GM13977 (cell line): ENCODE measurements at places on chromosomes 13 and 19.

GRCh38 chr13:70835371-70835770, 727.1 kb upstream of the KLHL1 start:
- no peak for DNase-seq

- DNase-seq: no peak
Observed at GRCh38 chr19:54156953-54157352, 2.6 kb downstream of the LENG1 start.

- DNase-seq: peak; percentile 61
Observed at GRCh38 chr19:4172861-4173473, 9.4 kb downstream of the SIRT6 start.

DNA sequence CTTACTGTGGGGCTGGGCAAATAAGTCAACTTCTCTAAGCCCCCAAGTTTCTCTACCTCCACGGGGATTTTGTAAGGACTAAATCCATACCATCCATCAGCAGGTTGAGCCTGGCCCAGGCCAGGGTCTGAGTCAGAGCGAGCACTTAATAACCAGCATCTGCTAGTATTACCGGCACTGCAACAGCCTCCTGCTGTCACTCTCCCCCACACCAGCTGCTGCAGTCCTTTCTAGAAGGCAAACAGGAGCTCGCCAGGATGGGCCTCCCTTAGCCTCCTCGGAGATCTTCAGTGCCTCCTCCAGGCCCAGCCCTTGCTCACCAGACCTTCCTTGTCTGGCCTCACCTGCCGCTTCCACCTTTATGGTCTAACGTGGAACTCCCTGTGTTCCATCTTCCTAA, 3.2 kb downstream of the NAPA start:
- DNase-seq: no peak

GRCh38 chr13:99486996-99487395, 14.3 kb upstream of the TM9SF2 start:
- no peak for DNase-seq

DNA sequence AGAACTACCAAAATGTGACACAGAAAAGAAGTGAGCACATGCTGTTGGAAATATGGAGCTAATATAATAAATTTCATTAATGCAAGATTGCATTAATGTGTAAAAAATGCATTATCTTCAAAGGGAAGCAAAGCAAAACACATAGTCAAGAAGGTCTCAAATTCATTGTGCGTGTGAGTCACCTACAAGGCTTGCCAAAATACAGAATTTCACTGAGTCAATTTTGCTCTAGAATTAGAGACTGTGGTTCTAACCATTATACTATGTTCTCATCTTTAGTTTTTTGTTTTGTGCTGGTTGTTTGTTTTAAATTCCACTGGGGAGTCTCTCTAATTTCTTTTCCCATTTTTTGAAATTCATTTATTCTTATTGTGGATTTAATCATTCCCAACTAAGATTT, 149.8 kb upstream of the SLITRK1 start:
- no peak for DNase-seq

DNA sequence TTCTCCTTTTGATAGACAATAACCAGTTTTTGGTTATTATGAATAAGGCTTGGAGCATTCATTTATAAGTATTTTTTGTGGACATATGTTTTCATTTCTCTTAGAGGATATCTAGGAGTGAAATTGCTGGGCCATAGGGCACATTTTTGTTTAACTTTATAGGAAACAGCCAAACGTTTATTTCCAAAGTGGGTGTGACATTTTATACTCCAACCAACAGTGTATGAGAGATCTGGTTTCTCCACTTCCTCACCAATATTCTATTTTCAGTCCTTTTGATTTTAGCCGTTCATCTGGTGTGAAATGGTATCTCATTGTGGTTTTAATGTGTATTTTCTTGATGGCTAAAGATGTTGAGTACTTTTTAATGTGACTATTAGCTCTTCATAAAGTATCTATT, 21.9 kb downstream of the TDRD3 start:
- no peak for DNase-seq

DNA sequence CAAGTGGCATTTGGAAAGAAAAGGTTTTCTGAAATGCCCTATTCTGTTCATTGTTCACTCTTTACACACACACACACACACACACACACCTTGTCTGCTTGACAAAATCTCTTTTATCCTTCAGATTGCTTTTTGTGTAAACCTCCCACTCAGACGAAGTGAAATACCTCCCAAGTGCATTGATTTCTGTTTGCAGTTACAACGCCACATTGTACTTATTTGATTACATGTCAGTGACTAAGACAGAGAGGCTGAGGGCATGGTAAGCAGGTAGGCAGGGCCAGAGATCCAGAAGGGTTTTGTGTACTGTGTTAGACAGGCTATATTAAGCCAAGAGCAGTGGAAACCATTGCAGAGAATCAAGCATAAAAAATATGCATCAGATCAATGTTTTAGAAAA, 561.8 kb downstream of the GPC6 start:
- no peak for DNase-seq

DNA sequence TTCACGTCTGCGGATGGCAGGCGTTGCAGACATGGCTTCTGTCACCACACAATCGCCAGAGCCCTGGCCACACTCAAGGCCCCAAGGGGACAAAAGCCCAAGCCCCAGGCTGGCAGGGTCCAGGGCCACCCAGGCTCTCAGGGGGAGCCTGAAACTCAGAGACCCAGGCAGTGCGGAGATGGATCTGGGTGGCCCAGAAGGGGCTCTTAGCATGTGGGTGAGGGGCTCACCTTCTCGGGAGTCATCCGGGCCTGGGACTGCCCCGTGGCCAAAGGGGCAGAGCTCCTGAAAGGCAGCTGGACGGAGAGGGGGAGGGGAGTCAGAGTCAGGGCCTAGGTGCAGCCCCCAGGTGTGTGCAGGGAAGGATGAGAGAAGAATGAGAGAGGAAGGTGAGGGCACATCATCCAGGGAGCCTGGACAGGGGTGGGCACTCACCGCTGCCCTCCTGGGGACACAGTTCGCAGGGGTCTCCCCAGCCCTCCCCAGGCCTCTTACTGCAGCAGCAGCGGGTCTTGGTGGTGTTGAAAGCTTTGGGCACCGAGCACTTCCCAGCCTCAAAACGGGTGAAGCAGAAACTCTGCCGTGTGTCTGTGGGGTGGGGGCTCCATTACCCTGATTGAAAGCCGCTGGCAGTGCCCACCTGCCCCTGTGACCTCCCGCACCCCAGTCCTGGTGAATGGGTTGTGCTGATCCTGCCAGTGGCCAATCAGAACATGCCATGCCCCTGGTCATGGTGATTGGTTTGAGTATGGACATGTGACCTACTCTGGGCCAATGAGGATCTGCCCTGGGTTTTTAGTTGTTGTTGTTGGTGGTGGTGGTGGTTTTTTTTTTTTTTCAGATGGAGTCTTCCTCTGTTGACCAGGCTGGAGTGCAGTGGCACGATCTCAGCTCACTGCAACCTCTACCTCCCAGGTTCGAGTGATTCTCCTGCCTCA, 37.4 kb downstream of the CCL25 start:
- no peak for DNase-seq

GRCh38 chr19:37979547-37980082, 72.6 kb downstream of the SIPA1L3 start:
- no peak for DNase-seq

- no peak for DNase-seq
Observed at GRCh38 chr19:9531933-9532332, 6.5 kb downstream of the ZNF426 start.

DNA sequence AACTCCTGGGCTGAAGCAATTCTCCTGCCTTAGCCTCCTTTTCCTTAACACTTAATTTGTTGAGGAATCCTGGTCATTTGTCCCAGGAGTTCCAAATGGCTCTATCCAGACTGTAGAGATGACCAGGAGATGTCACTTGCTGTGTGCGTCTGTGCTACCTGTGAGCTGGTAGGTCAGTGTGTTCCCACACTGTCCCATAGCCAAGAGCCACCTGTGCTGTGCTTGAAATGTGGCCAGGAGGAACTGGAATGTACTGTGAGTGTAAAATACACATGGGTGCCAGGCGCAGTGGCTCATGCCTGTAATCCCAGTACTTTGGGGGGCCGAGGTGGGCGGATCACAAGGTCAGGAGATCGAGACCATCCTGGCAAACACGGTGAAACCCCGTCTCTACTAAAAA, 29.4 kb upstream of the KDM4B start:
- no peak for DNase-seq

GRCh38 chr13:27355894-27356293, 68.5 kb upstream of the GTF3A start:
- no peak for DNase-seq

GRCh38 chr19:50632151-50632835, 7.4 kb downstream of the SYT3 start:
- DNase-seq: no peak

- no peak for DNase-seq
Observed at GRCh38 chr19:33248553-33248953, 22.9 kb upstream of the SLC7A10 start.

- DNase-seq: no peak
Observed at GRCh38 chr13:113448885-113449692, 4.2 kb downstream of the ADPRHL1 start.

- no peak for DNase-seq
Observed at GRCh38 chr13:44732503-44733098, 156.5 kb upstream of the TSC22D1 start.

DNA sequence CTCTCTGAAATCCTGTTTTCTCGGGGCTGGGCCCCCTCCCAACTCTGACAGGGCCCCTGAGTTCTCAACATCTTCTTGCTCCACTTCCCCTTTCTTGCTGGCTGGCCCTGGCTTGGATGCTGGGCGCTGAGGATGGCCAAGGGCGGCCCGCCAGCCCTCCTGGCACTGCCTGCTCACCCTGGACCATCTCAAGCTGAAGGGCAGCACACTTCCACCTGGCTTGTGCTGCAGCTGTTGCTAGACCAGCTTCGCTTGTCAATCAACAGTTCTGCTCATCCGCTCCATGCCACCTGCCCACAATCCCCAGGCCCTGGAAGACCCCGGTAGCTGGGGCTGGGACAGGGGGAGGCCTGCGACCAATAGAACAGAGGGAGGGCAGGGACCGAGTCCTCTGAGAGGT, 6.9 kb upstream of the GMIP start:
- DNase-seq: no peak

DNA sequence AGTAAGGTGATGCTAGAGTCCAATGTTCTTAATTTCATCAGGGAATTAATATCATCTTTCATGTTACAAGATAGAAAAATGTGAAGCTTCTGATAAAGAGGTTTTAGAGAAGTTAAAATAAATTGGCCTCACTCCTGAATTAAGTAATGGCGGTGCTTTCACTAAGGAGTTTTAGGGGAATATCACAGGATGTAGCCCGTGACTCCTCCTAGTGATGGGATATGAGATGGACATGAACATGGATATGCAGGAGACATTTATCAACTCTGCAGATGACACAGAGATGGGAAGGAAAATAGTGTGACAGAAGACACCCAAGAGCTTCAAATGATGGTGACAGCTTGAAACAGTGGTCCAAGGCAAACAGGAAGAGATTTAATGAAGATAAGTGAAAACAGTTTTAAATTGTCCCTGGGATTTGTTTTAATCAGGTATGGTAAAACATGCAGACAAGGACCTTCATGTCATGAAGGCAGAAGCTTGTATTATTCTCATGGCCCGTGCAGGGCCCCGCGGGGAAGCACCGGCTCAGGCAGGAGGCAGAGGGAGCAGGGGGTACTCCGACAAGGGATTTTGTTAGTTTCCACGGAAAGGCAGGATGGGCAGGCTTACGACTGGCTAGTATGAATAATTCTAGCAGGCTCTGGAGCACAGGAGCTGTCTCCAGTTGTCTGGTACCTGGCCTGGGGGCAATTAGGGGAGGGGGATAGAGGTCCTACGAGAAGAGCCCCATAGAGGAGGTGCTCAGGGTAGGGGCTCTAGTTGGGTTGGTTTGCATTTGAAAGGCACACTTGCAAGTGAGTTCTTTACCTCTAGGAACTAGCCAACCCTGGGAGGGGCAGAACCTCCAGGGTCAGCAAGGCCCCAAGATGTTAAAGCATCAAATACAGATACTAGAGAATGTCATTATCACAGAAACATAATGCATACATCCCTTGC, 38.7 kb upstream of the FARP1 start:
- no peak for DNase-seq

- no peak for DNase-seq
Observed at GRCh38 chr19:29777781-29778309, 33.9 kb upstream of the CCNE1 start.
